Cortex of kidney (tissue), 1 donor: ENCODE measurements at places on chromosomes 1 and 21.

GRCh38 chr1:183992424-183992823, 45.1 kb downstream of the COLGALT2 start:
- no peak for DNase-seq

DNA sequence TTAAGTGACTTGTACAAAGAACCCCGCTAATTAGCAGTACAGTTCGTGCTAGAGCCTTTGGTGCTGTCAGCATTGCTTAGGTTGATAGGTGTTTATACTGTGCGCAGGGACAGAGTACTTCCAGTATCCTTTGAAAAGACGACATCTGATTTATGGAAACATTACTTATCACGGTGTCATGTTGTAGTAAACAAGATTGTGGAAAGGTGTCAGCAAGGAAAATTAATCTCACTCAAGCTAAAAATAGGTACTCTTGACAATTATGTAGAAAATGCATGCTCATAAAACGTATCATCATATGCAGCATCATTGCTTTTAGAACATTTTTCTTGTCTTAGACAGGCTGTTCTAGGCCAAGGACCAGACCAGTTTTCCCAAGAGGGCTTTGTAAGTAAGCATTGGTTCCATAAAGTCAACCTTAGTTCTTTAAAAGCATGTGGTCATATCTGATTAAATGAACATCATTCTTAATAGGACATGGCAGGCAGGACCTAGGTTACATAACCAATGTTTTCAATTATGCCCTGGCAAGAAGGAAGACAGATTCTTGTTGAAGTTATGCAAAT, 33.0 kb downstream of the SH3BGR start:
- no peak for DNase-seq

- no peak for DNase-seq
Observed at GRCh38 chr1:13617108-13617507, 33.5 kb downstream of the PDPN start.

DNA sequence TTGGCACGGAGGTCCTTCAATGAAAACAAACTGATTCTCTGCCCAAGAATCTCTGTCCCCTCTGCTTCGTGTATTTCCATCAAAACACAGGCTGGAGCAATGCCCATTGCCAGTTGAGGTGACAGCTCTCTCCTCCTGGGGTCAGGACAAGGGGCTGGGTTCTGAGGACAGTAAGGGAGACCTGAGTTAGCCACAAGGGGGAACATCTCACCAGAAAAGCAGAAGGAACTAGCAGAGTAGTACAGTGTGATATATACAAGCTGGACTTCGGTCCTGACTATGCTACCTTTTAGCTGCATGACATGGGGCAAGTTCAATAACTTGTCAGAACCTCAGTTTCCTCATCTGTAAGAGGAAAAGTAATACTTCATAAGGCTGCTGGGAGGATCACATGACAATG, 50.3 kb downstream of the SYT2 start:
- no peak for DNase-seq

DNA sequence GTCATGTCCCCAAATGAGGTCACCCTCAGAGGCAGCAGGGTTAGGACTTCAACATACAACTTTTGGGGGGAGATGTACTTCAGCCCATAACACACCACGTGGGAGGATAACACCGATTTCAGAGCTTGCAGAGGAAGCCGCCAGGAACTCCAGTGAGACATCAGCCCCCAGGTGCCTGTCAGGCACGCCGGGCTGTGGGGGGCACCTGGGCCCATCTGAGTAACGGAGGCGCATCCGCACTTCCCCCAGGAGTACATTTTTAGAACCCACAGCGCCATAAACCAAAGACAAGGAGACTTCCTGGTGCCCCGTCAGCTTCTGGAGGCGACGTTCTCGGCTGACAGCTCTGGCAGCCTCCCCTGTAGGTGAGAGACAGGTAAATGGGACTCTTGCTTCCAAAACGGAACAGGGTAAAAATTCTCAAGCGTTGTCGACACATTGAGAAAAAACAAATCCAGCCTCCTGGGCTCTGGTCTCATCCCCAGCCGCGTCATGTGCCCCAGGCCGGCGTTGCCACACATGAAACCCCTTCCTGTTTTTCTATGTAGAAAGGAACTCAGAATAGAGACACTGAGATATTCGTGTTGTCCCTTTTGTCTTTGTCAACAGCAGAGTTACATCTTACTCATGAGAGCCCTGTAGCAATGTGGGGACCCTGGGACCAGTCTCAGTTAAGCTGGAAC, 93.3 kb downstream of the PDE9A start:
- no peak for DNase-seq

GRCh38 chr1:218517459-218517858, 172.3 kb downstream of the TGFB2 start:
- DNase-seq = no peak

- no peak for DNase-seq
Observed at GRCh38 chr1:20710469-20711284, 7.1 kb downstream of the KIF17 start.

- DNase-seq = no peak
Observed at GRCh38 chr1:247332623-247333361, 1.1 kb upstream of the ZNF496 start.

GRCh38 chr1:58574816-58575215, 2.2 kb downstream of the TACSTD2 start:
- no peak for DNase-seq

- no peak for DNase-seq
Observed at GRCh38 chr1:85330711-85331290, 54.4 kb upstream of the BCL10 start.

DNA sequence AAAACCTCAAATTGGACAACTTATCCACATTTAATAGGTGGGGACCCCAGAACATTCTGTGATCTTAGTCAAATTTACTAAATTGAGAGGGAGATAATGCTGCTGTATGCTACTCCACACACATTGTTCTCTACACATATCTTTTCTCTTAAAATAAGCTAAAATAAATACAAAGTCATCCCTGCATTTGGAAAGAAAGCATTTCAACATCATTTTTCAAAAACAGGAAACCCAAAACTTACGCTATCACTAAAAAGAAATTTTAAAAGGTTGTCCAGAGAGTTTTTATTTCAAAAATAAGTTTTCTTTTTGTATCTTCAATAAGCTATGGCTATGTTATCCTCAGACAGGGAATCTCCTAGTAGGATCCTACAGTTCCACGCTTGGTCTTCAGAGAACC, 19.5 kb upstream of the OR6N2 start:
- DNase-seq = no peak

DNA sequence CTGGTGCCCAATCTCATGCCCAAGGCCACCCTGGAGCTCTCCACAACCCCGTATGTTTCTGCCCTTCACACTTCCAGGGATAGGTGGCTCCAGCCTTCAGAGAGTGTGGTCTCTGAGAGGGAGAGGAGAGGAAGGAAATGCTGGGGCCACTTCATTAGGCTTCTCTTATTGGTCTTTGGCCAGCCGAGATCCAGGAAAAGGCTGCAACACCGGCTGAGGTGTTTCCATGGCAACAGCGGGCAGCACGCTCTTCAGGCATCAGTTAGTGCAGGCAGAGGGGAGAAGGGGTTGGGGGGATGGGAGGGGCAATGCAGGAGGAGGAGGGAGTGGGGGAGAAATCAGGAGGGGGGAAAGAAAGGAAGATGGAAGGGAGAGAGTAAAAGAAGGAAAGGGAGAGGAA, 275.1 kb upstream of the GJB5 start:
- no peak for DNase-seq

- no peak for DNase-seq
Observed at GRCh38 chr1:157880621-157881020, 39.0 kb upstream of the CD5L start.

- DNase-seq = no peak
Observed at GRCh38 chr1:169060043-169060722, 46.3 kb upstream of the ATP1B1 start.

DNA sequence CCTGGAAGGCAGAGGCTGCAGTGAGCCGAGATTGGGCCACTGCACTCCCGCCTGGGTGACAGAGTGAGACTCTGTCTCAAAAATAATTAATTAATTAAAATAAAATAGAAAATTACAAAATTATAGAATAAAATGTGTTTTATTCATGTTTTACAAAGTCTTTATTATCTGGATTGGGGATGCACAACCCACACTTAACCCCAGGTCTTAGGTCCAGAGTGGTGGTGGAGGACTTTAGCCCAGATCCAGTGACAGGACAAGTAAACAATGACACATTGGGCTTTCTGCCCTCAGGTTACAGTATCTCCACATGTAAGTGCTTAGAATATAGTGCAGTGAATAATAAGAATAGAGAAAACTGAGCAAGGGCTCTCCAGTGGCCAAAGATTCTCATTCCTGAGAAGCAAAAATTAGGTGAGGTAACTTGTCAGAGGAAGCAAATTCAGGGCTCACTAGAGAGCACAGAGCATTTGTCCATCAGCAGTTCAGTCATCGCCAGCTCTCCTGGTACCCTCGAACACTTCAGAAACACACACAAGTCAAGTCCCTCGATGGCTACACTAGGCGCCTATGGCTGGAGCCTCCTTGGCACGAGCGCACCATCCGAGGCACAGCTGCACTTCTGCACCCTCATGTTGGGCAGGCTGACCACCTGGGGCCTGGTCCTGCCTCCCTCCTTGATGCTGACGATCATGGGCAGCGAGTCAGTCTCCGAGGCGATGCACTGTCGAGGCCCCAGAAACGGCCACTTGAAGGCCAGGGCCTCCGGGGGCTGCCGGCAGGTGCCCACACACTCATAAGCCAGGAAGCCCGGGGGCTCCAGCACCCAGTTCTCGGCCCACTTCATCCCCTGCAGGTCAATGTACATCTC, 2.6 kb downstream of the LEFTY1 start:
- DNase-seq = no peak

DNA sequence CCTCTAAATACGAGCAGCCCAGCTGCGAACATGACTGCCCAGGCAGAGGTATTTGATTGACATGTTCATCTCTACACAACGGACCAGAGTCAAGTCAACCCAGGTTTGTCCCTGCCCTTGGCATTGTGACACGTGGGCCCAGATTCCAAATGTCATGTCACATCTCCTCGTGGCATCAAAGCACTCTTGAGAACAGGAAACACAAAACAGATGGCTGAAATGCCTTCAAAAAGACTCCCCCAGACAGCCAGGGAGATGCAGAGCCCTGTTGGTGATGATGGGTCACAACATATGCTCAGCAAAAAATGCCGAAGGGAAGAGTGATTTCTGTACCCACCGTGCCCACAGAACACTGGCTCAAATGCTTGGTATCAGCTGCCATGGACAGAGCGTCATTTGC, 337.8 kb upstream of the DAB1 start:
- DNase-seq = no peak
